ENCODE measurements at places on chromosomes 6 and 20.

- no peak for DNase-seq
Observed at GRCh38 chr6:140987364-140988155, 1145.2 kb upstream of the GJE1 start.

- DNase-seq: peak; percentile 19
Observed at GRCh38 chr6:27312146-27312949, at the start of gene POM121L2. TSS of gene POM121L2 (minus strand) at chr6:27312273. CDS start at chr6:27312170, 103 bp downstream.

- no peak for DNase-seq
Observed at GRCh38 chr6:116386581-116387299, 16.0 kb downstream of the DSE start.

- no peak for DNase-seq
Observed at GRCh38 chr6:19757036-19757435, 80.1 kb upstream of the ID4 start.

- DNase-seq: no peak
Observed at GRCh38 chr20:56829788-56830385, 200.8 kb downstream of the TFAP2C start.

DNA sequence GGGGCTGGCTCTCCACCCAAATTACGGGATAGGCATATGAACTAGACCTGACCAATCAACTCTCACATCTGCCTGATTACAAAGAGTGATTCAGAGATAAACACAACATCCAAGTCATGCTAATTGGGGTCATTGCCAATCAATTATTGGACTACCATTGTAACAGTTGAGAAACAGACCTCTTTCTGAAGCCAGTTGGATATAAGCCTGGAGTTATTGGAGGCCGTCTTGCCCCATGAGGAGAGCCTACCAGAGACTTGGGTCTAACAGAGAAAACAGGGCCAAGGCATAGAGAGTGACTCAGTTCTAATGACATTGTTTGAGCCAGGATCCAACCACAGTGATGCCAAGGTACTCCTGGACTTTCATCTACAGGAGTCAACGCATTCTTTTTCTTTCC, 39.4 kb upstream of the HIVEP2 start:
- DNase-seq: no peak

DNA sequence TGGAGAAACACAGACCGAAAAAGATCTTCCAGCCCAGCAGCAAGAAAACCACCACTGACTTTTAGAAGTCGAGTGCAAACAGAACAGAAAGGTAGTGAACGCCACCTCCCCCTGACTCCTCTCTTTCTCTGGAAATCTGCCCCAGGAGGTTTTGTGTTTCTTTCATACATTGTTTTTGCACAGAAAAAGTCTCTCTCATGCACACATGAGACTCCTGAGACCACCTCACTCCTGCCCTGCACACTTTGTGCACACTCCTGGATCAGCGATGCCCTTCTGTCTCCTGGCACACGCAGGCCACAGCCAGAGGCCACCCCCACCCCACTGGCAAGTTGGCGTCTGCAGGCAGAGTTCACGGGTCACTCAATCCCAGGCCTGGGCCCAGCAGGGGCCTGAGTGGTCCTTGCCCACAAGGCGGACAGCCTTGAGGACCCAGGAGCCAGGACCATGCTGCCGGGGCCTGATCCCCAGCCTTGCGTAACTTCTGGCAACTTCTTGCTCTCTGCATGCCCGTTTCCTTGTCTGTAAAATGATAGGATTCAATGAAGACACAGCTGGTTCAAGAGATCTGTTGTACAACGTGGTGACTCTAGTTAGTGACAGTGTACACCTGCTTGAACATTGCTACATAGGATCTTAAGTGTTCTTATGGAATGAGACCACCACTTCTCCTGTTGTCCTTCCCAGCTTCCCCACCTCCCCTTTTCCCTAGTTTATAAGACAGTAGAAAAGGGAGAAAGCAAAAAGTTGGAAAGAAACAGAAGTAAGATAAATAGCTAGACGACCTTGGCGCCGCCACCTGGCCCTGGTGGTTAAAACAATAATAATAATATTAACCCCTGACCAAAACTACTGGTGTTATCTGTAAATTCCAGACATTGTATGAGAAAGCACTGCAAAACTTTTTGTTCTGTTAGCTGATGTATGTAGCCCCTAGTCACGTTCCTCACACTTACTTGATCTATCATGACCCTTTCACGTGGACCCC, 30.2 kb upstream of the CST7 start:
- DNase-seq: no peak

DNA sequence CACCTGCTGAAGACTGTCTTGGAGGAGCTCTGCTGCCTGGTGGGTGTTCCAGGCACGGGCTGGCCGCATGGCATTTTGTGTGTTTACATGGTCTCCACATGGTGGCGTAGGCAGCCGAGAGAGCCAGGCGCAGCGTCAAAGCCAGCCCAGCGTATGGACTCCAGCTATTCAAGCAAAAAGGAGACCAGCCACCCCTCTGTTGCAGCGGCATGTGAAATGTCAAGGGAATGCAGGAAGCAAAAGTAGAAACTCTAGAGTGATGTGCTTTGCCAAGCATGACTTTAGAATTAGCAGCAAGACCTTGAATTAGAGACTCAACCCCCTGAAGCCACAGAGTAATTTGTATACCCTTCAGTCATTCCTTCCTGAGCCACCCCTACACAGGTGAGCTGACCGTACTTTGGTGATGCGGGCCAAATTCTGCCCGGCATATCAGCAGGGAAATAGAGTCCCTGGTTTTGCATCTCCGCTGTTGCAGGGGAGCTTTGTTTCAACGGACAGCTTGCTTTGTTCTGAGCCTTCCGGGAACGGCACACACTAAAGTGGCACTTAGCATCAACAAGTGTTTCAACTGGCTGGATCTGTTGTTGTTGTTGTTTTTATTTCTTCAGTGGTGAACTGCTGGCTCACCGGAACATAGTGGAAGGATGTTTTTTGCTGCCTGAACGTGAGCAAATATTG, 48.5 kb downstream of the FNDC1 start:
- peak; percentile 12 for DNase-seq
